Type B pancreatic cell (in vitro differentiated cells): ENCODE measurements at places on chromosomes 16 and 17. TPM values are rescaled to one million over a fixed set of nuclear protein-coding genes. Genes with fewer than 3 reads are reported as not detected.

Gene CIAO2B
- total RNA-seq: 71.3 and 74.2 TPM in 2 replicates

GRCh38 chr16:50386774-50387173 lies 18.0 kb upstream of the BRD7 start:
- no peak overlapping the region for H3K27ac ChIP-seq
- H3K4me1 ChIP-seq: peaks cover 31% of the 10 kb centered on the region
- no peak for DNase-seq
- no peaks in the 10 kb centered on the region for H3K27me3 ChIP-seq

- H3K36me3 ChIP-seq: no peaks in the 10 kb centered on the region
- DNase-seq: no peak
- no peak overlapping the region for H3K27ac ChIP-seq
- peaks cover 15% of the 10 kb centered on the region for H3K27me3 ChIP-seq
- H3K4me1 ChIP-seq: peaks cover 13% of the 10 kb centered on the region
These were observed 29.3 kb upstream of the SPACA3 start for GRCh38 chr17:32962320-32962711.

DNA sequence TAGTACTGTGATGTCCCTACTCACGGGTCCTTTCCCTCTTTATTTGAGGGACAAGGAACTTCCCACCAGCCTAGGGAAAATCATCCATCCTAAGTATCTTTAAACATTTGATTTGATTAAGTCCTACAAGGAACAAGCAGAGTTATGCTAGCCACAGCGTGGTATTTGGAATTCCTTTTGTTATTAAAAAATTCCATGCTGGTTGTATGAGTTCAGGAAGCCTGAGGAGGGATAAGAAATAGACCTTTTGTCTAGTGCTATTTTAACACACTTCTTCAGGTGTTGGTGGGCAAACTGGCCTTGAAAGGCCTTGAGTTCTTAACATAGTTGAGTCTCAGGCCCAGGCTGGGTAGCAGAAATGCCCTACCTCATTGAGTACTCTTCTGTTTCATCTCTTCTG lies 105.4 kb upstream of the TBX2 start:
- no peak overlapping the region for H3K4me3 ChIP-seq
- DNase-seq: no peak

GRCh38 chr17:47995241-47995935 lies 24.5 kb downstream of the CDK5RAP3 start:
- peaks cover 28% of the 10 kb centered on the region for H3K27me3 ChIP-seq
- H3K4me3 ChIP-seq: no peak overlapping the region
- no peak overlapping the region for H3K27ac ChIP-seq
- DNase-seq: no peak
- peaks cover 30% of the 10 kb centered on the region for H3K4me1 ChIP-seq
- no peaks in the 10 kb centered on the region for H3K36me3 ChIP-seq

GRCh38 chr17:44499722-44500121 lies 3.5 kb downstream of the GPATCH8 start:
- no peaks in the 10 kb centered on the region for H3K27me3 ChIP-seq
- H3K4me3 ChIP-seq: peak overlapping the region; percentile 66
- H3K36me3 ChIP-seq: peaks cover 4% of the 10 kb centered on the region

- no peak for DNase-seq
- H3K27ac ChIP-seq: no peak overlapping the region
- no peak overlapping the region for H3K4me3 ChIP-seq
- peaks cover 32% of the 10 kb centered on the region for H3K27me3 ChIP-seq
- H3K4me1 ChIP-seq: no peaks in the 10 kb centered on the region
- H3K36me3 ChIP-seq: no peaks in the 10 kb centered on the region
These were observed 20.2 kb upstream of the CES1 start for GRCh38 chr16:55853114-55853513.

Gene TNP2
- total RNA-seq: not detected in 2 replicates

DNA sequence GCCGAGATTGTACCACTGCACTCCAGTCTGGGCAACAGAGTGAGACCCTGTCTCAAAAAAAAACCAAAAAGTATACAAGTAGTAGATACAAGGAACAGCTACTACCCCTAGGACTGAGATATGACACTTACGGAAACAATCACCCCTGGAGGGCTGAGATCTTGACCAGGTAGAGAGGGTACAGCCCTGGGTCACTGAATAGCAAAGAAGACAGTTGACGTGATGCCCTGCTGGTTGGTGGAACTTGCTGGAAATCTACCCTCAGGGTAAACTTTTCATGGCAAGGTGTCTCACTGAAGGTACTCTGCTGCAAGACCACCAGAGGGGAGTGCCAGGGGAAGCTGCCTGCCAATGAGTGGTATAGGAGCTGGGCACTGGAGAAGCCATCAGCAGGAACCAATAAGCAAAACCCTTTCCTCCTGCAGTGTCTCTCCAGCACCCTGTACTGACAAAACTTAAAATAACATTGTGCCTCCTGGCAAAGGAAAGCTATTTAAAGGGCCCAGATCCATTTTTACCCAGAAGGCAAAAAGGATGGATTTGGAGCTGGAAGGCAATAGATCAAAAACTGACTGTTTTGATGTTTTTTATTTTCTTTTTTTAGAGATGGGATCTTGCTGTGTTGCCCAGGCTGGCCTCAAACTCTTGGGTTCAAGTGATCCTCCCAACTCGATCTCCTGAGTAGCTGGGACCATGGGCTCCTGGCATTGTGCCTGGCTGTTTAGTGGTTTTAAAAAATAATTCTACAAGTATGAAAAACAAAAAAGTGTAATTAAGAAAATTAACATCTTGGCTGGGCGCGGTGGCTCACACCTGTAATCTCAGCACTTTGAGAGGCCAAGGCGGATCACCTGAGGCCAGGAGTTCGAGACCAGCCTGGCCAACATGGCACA lies 11.3 kb upstream of the PDXDC1 start:
- peaks cover 13% of the 10 kb centered on the region for H3K27me3 ChIP-seq
- no peak overlapping the region for H3K4me3 ChIP-seq
- DNase-seq: no peak
- H3K4me1 ChIP-seq: no peaks in the 10 kb centered on the region
- no peak overlapping the region for H3K27ac ChIP-seq

Gene DDX28
- 14.7 and 15.2 TPM in 2 replicates for total RNA-seq

Gene SLC38A8
- total RNA-seq: not detected in 2 replicates

DNA sequence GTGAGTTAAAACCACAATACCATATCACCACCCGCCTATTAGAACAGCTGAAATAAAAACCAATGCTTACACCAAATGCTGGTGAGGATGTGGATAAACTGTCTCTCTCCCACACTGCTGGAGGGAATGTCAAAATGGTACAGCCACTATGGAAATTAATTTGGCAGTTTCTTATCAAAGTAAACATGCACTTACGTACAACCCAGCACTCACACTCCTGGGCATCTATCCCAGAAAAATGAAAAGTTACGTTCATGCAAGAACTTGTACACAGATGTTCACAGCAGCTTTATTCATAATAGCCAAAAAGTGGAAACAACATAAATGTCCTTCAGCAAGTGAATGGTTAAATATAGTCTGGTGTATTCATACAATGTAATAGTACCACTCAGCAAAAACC lies 173.2 kb upstream of the MYOCD start:
- no peaks in the 10 kb centered on the region for H3K4me1 ChIP-seq
- H3K27ac ChIP-seq: no peak overlapping the region
- no peak overlapping the region for H3K4me3 ChIP-seq
- H3K36me3 ChIP-seq: no peaks in the 10 kb centered on the region

GRCh38 chr17:79987187-79987934 lies 48.3 kb downstream of the TBC1D16 start:
- no peaks in the 10 kb centered on the region for H3K36me3 ChIP-seq
- no peaks in the 10 kb centered on the region for H3K27me3 ChIP-seq
- H3K4me3 ChIP-seq: no peak overlapping the region
- H3K27ac ChIP-seq: peak overlapping the region; percentile 78
- peaks cover 54% of the 10 kb centered on the region for H3K4me1 ChIP-seq

DNA sequence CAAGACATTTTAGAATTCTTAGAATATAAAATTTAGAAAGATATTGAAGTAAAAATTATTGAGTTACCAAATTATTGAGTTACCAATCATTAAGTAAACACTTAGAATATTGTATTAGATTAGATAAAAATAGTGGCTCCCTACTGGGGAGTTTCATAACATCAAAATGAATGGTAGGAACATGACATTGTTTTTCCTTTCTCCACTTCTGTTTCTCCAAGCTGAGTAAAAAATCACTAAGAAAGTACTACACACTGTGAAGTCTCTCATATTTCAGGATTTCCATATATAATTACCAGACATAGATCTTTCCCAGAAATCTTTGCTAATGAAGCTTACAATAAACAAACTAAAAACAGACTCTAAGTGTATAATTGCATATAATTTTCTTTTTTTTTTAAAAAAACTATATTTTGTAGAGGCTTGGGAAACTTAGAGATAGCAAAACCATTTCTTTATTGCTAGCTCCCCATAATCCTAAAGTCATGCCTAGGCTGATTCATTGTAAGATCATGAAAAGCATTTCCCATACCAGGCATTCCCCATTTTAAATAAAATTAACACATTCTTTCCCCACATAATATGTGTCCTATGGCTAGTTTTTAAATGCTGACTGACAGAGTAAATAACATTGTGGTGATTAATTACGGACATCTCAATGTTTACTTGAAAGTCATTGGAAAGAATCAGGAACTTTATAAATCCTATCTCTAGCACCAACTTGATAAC lies 1408.7 kb upstream of the GOT2 start:
- DNase-seq: no peak
- no peaks in the 10 kb centered on the region for H3K27me3 ChIP-seq
- no peaks in the 10 kb centered on the region for H3K36me3 ChIP-seq
- H3K4me1 ChIP-seq: no peaks in the 10 kb centered on the region

Gene SERPINF2
- 28.3 and 36.3 TPM in 2 replicates for total RNA-seq

Gene TMEM114
- 0.50 TPM in 1 of 2 replicates, not detected in the other for total RNA-seq

DNA sequence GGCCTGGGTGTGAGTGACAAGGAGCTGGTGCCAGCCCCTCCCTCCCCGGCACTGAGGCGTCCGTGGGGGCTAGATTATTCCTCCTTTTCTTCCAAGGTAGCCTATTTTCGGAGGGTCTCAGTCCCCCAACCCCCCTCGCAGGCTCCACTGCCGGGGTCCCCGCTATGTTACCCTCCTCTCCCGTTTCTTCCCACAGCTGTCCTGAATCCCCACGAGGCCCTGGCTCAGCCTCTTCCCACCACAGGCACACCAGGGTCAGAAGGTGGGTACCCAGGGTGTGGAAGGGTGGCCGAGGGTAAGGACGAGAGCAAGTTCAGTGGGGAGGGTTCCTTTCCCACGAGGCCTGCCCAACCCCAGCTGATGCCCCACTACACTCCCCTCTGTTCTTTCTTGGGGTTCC lies 611 bp downstream of the RAMP2 start:
- H3K27ac ChIP-seq: no peak overlapping the region
- H3K4me1 ChIP-seq: peaks cover 12% of the 10 kb centered on the region
- H3K36me3 ChIP-seq: no peaks in the 10 kb centered on the region

Gene CACNA1G
- 1.9 and 27.8 TPM in 2 replicates for total RNA-seq

DNA sequence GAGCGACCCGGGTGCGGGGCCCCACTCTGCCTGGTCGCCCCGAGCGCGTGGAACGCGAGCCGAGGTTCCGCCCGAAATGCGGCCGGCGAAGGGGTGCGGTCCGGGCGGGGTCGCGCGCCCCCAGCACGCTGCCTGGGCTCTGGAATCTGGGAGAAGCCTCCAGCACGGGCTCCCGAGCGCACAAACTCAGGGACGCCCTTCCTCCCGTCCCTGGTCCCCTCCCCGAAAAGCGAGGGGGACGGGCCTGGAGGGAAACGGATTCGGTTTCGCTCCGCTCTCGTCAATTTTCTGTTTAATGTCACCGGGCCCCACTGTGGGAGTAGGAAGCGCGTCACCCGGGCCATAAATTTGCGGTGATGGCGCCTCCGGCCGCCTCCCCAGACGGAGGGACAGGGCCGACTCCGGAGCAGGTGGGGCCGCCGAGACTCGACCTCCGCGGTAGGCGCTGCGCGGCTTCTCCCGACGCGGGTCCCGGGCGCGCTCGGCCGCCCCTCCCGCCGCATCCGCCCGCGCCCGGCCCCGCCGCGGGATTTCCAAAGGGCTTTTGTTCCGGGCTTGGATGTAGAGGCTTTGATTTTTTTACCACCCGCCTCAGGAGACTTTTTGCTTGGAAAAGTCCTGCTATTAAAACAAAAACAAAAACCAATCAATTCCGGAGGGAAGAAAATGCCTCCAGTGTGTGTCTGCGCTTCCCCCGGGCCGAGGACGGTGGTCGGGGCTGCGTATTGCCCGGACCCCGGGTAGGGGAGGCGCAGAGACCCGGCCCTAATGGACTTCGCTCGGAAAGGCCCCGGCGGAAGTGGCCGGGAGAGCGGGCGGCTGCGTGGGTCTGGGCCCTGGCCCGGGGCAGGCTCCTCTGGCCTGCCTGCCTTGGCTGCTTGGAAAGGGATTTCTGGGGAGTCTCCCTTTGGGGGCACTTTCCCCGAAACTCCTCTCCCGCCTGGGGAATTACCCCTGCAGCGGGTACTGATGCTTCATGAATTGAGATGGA lies 7.9 kb upstream of the BAHCC1 start:
- H3K4me1 ChIP-seq: peaks cover 34% of the 10 kb centered on the region
- H3K4me3 ChIP-seq: peak overlapping the region; percentile 84
- no peaks in the 10 kb centered on the region for H3K27me3 ChIP-seq
- DNase-seq: no peak
- H3K27ac ChIP-seq: peak overlapping the region; percentile 82

GRCh38 chr17:2478458-2478857 lies 33.2 kb downstream of the METTL16 start:
- H3K27ac ChIP-seq: no peak overlapping the region
- DNase-seq: no peak
- peaks cover 21% of the 10 kb centered on the region for H3K36me3 ChIP-seq
- H3K27me3 ChIP-seq: no peaks in the 10 kb centered on the region
- no peak overlapping the region for H3K4me3 ChIP-seq

Gene CDYL2
- 6.3 and 8.2 TPM in 2 replicates for total RNA-seq

DNA sequence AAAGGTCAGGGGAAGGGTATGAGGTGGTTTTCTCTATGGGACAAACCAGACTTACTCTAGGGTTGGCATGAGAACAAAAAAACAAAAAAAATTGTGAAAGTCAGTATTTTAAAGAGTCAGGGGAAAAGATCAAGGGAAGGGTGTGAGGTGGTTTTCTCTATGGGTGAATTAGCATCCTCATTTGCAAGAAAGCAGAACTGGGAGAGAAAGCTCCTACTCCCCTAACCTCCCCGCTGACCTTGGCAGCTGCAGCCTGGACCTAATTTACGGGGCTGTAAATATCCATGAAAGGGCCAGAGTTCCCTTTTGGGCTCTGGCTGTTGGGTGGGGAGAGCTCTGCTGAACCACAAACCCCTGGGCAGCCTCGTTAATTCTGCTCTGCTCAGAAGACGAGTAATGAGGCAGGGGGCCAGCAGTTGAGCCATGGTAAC lies 10.6 kb downstream of the RHBDL3 start:
- no peak overlapping the region for H3K4me3 ChIP-seq
- no peak overlapping the region for H3K27ac ChIP-seq
- H3K4me1 ChIP-seq: peaks cover 15% of the 10 kb centered on the region
- H3K27me3 ChIP-seq: peaks cover 19% of the 10 kb centered on the region
